ENCODE measurements at places on chromosomes 12 and 14.

GRCh38 chr14:94027566-94028449 is 1.7 kb downstream of the OTUB2 start:
- no peak for DNase-seq

DNA sequence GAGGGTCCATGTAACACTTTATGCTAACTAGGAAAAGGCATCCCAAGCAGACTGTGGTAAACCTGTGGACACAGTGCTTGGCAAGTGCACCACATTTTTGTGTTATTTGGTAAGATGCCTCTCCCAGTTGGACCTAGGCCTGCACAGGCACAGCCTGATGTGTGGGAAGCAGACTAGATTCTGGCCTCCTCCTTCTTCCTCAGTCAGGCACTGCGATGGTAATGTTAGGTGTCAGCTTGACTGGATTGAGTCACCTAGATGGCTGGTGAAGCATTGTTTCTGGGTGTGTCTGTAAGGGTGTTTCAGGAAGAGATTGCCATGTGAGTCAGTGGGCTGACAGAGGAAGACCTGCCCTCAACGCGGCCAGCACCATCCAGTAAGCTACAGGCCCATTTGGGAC is 25.3 kb upstream of the RHOJ start:
- no peak for DNase-seq

GRCh38 chr12:22408610-22409376 is 74.3 kb upstream of the ST8SIA1 start:
- peak; percentile 51 for DNase-seq

- DNase-seq: peak; percentile 48
Measured at GRCh38 chr12:43835656-43836474, at the start of gene TMEM117. TMEM117 (plus strand) TSS chr12:43836081.

GRCh38 chr12:18432206-18432605 is 170.9 kb downstream of the PIK3C2G start:
- no peak for DNase-seq

DNA sequence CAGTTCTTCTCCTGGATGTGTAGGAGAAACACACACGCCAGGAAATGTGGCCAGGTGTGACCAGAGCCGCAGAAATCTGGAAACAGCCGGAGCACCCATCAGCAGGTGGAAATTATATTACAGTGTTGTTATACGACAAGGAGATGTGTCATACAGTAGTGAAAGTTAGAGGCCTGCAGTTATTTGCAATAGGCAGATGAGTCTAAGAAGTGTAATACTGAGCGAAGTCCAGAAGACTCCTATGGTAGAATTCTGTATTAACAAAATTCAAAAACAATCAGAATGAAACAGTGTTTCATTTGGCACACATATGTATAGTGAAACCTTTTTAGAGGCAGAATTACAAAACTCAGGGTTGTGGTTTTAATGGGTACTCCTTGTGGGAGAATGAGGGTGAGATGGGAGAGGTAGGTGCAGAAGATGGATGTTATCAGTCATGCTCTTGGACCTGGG is 39.3 kb upstream of the AMN start:
- DNase-seq: no peak

- no peak for DNase-seq
Measured at GRCh38 chr12:87930627-87931026, 98.6 kb downstream of the C12orf50 start.

GRCh38 chr14:81176241-81176640 is 44.5 kb downstream of the GTF2A1 start:
- DNase-seq: no peak

DNA sequence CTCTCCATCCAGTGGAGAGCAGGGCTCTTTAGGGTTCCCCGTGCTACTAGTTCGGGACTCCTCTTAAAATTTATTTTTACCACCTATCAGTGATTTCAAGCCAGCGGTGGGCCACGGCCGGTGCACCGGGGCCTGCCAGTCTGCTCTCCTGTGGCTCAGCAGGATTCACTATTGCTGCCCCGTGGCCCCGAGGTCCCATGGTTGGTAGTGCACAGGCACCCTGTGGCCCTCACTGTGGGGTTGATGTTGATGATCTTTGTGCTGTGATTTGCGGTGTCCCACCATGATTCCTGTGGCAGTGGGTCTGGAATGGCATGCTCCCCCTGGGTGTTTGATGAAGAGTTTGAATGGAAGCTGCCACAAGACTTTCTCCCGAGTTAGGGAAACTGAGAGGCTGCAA is 12.6 kb upstream of the MEG3 start:
- no peak for DNase-seq

- no peak for DNase-seq
Measured at GRCh38 chr12:85794531-85794930, 41.7 kb downstream of the RASSF9 start.

- no peak for DNase-seq
Measured at GRCh38 chr14:30440961-30441360, 118.0 kb upstream of the G2E3 start.

GRCh38 chr14:44700184-44700583 is 193.1 kb upstream of the FSCB start:
- no peak for DNase-seq

DNA sequence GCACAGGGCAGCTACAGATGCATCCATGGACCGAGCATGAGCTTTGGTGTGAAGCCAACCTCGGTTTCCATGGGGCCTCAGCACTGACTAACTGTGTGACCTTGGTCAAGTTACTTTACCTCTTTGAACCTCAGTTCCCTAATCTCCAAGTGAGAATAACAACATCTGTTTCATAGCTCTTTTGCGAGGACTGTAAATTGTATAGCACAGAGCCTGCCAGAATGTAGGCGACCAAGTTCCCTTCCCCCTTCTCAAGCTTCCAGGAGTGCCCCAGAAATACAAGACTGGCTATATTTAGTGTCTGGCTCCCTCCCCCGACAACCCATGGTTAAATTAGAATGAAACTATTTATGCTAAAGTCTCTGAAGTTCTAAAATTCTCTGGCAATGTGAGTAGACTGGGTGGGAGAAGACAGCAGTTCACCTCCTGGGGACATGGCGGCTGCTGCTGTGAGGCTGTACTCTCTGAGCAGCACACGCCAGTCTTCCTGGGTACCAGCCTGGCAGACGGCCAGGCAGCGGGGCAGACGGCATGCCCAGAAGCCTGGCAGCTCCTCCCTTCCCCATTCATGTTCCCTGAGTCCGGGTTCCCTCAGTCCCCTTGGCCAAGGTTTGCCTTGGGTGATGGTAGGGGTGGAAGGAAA is 22.0 kb upstream of the TMED10 start:
- no peak for DNase-seq

- peak; percentile 51 for DNase-seq
Measured at GRCh38 chr12:6363330-6364043, 11.9 kb downstream of the SCNN1A start.

- no peak for DNase-seq
Measured at GRCh38 chr14:92173668-92174067, 51.9 kb downstream of the CPSF2 start.

- DNase-seq: no peak
Measured at GRCh38 chr12:79360286-79360685, 330.5 kb downstream of the PAWR start.

- DNase-seq: no peak
Measured at GRCh38 chr12:94997061-94997460, 6.4 kb downstream of the NDUFA12 start.

Data from T-cell (primary cell).